Esophagus squamous epithelium (tissue), 5 donors: ENCODE measurements at places on chromosomes 5 and 9.

DNA sequence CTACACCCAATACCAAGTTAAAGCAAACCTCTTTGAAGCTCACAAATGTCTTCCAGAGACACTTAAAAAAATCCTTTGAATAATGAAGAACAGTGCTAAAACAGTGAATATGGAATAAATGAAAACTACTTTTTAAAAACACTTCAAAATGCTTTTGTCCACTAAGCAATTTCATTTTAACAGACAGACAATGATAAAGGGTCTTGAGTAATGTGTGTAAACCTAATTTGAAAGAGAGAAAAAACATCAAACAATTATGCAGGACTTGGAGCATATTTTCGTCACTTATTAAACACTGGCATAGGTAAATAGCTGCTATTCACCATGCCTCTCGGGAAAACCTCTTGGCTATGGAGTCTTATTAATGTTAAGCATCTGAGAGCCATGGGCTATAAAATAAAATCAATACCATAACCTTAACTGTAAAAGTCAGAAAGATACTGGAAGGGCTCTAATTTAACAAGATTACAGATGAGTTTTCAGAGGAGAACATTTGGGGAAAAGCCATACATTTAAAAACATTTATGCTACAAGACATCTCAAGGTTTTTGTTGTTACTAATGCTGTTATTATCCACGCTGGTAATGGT, 177.8 kb downstream of the NFIB start:
- no peak for DNase-seq

- no peak for DNase-seq
Measured at GRCh38 chr5:65126542-65127069, 355.1 kb downstream of the ADAMTS6 start.

GRCh38 chr9:14362175-14362574, 48.2 kb upstream of the NFIB start:
- DNase-seq, result no peak

DNA sequence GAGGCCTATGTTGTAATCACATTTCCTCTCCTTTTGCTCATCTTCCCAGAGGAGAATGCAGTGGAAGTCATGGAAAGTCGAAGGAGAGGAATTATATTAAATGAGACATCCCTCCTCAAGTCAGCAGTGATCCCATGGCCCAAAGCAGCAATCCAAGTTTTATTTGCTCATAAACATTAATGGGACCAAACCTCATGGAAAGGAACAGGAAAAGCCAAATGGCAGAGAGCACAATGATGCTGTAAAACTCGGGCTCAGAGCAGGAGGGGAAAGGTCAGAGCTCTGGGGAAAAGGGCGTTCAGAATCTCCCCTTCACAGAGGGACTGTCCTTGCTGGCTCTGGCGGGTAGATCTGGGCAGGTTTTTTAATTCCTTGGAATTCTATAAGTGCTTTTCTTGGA, 175.8 kb downstream of the C5orf15 start:
- no peak for DNase-seq

- DNase-seq, result no peak
Measured at GRCh38 chr9:76756268-76756640, 8.0 kb upstream of the PCA3 start.

DNA sequence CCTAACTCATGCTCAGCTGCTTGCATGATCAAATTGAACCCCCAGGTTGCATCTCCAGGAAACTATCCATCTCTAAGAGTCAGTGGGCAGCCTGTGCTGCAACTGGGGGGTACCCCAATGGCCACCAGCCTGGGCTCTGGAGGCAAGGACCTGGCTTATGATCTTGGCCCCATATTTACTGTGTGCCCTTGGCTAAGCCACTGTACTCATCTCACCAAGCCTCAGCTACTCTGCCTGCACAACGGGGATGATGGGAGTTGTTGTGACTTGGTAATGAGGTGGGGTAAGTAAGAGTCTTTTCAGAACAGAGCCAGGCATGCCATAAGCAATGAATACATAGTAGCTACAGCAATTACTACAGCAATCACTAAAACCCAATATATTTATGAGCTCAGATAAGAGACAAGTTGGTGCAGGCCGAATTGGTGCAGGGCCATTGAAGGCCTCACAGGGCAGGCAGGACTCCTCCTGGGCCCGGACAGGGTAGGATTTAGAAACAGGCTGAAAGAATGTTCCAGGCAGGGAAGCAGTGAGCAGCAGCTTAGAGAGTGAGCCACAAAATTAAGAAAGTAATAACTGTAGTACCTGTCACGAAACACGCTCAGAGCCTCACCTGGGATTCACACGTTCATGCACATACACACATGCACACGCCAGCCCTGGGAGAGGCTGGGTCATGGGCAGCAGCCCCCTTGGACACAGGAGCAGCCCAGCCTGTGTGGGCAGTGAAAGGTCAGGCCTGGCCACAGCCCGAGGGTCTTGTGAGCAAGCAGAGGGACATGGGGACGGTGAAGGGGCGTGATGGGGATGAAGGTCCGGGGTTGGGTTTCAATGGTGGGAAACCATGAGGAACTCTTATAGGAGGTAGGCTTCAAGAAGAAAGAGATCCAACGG, 74.1 kb downstream of the PAX5 start:
- DNase-seq, result no peak

GRCh38 chr5:95142145-95142544, 142.7 kb downstream of the MCTP1 start:
- DNase-seq, result no peak

GRCh38 chr5:142929587-142929986, 159.4 kb downstream of the ARHGAP26 start:
- DNase-seq, result no peak

DNA sequence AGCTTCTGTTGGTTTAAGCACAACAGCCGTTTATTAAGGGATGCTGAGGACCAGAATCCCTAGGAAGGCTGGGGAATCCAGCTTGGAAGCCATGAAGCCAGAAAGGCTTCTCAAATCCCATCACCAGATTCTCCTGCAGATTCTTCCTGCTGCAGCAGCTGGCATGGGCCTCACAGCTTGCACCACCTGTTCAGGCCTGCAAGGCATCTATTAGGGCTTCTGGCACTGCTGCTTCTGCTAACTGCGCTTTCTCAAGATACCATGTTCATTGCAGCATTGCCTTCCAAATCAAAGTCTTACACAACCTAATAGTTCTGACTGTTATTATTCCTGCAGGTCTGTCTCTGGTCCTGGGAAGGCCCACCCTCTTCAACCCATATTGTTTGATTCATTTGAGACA, 51.2 kb upstream of the ZNF366 start:
- no peak for DNase-seq

DNA sequence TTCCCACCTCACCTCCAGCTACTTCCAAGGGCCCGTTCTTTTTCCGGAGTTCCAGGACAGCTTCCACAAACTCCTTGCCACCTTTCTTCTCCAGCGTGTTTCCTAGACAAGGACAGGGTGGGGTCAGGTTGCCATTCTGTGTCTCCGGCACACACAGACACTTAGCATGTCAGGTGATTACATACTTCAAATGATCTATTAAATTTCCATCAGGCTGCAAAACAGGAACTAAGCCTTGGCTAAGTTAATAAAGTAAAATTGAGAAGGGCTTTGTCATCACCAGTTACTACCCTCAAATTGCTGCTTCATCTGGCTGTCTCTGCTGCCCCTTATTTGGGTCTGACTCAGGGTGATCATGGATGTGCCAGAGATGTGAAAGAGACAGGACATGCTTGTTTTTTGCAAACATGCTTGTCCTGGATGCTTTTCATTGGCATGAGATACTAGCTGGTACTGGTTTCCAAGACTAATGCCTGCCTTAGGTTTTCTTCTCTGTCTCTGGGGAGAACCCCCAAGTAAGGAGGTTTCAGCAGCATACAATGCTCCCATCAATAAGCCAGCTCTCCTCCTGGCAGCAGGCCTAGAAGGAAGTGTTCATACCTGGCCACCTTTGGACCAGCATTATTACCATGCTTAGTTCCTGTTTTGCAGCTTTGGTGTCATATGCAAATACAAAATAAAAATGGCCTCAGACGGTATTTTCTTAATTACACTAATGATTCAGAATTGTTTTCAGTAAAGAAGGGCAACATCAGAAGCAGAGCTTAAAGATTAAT, 52.9 kb downstream of the MACROH2A1 start:
- no peak for DNase-seq

- no peak for DNase-seq
Measured at GRCh38 chr5:141084487-141084989, 9.9 kb upstream of the PCDHB2 start.

DNA sequence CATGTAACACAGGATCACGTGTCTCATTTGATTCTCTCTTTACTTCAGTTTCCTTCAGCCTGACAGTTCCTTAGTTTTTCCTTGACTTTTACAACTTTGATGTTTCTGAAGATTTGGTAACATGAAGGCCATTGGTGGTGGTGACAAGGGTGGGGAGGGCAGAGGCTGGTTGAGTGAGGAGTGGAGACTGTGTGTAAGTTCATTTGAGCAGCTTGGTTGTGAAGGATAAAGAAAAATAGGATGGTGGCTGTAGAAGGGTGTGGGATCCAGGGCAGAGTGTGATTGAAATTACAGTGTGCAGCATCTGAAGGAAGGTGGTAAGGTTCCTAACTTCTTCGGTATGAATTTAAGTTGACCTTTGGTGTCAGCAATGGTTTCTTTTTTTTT, 20.4 kb downstream of the SUB1 start:
- no peak for DNase-seq

DNA sequence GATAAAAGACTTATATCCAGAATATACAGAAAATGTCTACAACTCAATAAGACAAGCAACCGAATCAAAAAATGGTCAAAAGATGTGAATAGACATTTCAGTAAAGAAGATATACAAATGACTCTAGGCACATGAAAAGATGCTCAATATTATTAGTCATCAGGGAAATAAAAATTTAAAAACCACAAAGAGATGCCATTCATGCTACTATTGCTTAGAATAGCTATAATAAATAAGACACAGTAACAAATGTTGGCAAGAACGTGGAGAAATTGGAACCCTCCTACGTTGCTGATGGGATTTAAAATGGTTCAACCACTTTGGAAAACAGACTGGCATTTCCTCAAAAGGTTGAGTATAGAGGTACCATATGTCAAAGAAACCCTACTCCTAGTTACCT, 39.8 kb downstream of the POLK start:
- no peak for DNase-seq

- DNase-seq, result no peak
Measured at GRCh38 chr9:82555431-82556051, 507.4 kb downstream of the RASEF start.

DNA sequence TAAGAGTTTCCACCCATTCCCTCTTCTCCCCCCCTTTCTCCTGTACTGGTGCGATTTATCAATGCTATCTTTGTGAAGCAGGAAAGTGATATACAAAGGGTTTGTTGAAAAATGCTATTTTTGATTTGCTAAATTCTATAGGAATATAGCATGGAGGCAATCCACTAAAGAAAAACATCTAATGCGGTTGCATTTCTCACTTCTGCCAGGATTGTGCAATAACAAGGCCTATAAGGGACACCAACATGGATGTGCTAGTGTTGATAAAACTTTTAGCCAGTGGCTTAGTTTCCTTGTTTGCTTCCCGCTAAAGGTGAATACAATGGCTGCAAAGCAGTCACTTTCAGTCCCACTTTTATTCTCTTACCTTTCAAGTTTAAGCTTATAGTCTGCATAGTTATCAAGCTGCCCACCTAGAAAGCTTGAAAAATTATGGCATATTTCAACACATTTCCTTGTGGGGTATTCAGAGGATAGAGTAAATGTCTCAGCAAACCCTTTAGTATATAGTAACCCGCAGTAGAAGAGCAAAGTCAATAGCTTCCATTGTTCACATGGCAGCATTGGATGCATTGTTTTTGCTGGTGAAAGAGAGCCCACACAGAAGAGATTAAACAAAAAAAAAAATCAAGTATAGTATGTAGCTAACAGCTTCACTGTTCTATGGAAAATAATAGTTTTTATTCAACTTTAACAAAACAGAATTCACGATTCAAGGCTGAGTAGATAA, 674.6 kb upstream of the SEMA6A start:
- no peak for DNase-seq

DNA sequence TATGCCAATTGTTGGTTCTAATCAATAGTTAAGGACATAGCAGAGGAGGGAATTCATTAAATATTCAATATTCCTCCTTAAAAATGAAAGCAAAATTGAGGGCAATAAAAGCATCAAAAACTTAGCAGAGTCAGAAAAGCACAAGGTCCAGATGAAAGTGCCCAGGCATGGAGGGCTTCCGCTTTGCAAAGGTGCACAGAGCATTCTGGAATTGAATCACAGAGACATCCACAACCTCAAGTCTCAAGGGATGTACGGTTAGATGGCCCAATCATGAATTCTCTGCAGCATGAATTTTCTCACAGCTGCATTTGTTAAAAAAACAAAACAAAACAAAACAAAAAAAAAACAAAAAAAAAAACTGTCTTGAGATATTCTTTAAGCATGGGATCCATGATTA, 253.7 kb downstream of the SPOCK1 start:
- no peak for DNase-seq

- no peak for DNase-seq
Measured at GRCh38 chr9:35518225-35518821, 28.4 kb downstream of the RUSC2 start.
